ENCODE measurements at places on chromosomes 4 and X.

DNA sequence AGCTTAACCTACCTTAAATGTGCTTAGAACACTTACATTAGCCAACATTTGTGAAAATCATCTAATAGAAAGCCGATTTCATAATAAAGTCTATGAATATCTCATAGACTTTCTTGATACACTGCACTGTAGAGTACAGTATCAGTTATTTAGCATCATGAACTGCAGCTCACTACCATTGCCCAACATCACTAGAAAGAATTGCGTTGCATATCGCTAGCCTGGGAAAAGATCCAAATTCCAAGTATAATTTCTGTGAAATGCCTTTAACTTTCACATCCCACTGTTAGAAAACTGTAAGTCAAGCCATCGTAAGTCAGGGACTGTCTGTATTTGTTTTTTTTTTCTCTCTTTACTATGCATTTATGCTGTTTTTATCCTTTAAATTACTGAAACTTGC, 918.6 kb upstream of the PABPC4L start:
- DNase-seq = no peak

DNA sequence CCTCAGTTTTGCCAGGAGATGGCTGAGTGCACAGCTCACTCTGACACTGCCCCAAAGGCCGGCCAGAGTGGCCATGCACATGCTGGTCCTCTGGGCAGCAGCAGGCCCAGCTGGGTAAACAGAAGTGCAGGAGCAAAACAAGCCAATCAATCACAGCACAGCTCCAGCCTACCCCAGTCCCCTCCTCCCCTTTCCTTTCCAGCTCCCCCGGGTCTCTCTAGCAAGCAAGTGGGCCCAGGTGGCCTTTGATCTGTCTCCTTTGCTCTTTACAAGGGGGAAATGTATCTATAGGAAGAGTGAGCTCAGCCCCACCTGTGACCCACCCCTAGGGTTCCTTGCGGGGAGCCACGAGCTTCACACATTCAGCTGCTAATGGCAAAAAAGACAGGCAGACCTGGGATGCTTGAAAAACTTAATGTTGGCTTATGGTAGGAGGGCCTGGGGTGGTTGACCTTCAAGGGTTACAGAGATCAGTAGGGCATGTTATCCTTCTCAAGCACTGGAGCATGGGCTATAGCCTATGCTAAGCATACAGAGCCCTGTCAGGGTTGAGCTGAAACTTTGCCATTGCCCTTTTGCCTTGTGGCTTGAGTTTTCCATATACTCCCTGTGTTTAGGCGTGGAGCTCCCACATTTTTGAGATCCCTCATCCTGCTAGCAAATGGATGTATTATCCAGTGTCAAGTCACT, 57.8 kb upstream of the PLAC1 start:
- no peak for DNase-seq

GRCh38 chr4:3677748-3678070, 88.5 kb upstream of the ADRA2C start:
- DNase-seq = no peak

DNA sequence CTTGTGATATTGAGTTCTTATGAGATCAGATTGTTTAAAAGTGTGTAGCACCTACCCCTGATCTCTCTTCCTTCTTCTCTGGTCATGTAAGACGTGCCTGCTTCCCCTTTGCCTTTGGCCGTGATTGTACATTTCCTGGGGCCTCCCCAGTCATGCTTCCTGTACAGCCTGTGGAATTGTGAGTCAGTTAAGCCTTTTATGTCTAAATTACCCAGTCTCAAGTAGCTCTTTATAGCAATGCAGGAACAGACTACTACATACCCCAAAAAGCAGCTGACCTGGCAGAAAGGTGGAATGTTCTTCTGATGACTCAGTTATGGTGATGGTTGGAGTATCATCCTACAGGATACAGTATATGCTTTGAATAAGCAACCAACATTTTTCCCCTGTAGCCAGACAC, 11.4 kb upstream of the MCUB start:
- no peak for DNase-seq

GRCh38 chr4:152734015-152734698, 45.4 kb downstream of the TIGD4 start:
- DNase-seq = no peak

DNA sequence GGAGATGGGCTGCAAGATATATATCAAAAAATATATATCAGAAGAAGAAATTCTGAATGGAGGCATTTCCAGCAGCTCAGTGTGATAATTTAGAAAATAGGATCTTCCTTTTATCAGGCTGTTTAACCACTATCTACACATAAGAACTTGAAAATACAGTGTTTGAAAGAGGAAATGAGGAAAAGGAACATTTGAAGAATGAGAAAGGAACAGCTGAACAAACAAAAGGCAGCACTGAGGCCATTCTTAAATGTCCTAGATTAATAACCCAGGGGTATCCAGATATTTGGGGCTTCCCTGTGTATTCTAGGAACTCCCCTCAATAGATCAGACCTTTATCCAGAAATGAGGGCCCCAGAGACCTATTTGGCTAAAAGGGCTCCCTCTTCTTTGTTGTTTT, 4.1 kb downstream of the SLC39A8 start:
- no peak for DNase-seq

- DNase-seq = no peak
Measured at GRCh38 chr4:68249434-68249833, 3.9 kb upstream of the TMPRSS11B start.

DNA sequence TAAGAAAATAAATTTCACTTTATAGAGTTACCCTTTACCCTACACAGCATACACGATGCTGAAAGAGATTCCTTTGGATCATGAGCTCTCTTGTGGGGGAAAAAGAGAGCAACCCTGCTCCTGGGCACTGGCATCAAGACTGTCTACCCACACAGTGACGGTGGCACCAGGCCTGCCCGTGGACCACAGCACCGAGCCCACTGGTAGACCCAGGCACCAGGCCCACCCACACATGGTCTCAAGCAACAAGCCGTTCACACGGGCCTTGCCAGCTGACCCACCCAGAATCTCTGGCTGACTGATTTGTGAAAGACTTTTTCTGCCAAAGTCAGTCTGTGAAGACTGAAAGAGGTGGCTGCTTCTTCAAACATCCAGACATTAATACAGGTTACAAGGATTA, 6.7 kb downstream of the CFI start:
- DNase-seq = no peak

- DNase-seq = no peak
Measured at GRCh38 chr4:88435987-88436693, 20.8 kb upstream of the HERC5 start.

GRCh38 chrX:17860811-17861488, at the start of gene RAI2:
TSS of gene RAI2 (minus strand) at chrX:17861298. CDS start at chrX:17802010, 59,288 bp downstream.
- DNase-seq = no peak

DNA sequence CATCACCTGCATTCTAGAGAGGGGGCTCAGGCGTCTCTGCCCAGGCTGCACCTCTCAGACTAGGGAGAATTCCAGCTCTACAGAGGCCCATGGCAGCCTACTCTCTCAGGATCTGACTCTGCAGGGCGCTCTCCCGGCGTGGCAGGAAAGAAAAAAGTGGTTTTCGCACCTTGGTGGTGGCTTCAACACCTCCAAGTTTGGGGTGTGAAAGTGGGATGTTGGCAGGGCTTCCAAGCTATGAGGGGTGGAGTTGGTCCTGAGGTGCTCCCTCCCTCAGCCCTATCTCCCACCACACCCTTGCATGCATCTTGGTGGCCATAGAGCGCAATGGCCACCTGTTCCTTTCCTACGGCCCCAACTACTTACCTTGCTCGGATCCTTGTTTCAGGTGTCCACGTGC, 166.5 kb downstream of the VSIG4 start:
- no peak for DNase-seq

- no peak for DNase-seq
Measured at GRCh38 chr4:51895158-51895557, 52.2 kb downstream of the DCUN1D4 start.

DNA sequence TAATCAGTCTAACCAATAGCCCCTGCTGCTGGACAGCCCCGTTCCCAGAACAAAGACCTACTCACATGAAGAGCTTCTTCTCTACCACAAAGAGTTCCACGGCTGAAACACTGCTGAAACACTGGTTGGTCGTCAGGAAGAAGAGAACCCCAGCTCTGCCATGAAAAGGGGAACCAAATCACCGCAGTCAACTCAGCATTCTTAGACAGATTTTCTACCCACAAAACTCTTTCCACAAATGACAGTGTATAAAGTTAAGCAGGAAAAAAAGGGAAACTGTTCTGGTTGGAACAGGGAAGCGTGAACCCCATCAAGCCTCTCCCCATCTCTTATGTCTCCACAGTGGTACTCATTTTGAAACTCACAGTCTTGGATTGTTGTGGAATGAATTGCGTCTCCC, 57.3 kb downstream of the ABCG2 start:
- DNase-seq = no peak

DNA sequence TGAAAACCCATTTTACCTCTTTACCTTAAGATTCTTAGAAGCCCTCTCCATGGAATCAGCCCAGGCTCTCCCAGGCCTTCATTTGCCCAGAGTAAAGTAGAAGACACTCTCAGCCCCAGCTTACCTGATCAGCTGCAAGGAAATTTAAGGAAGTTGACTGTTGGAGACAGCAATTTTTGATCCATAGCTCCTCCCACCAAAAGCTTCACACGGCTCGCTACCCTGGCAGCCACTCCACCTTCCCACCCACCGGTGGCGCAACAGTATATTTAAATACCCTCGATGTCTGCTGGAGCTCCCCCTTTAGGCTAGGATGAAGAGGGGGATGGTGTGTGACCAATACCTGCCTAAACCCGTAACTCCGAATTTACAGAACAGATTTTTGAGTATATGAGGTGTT, 75.4 kb downstream of the MBNL3 start:
- DNase-seq = no peak

- no peak for DNase-seq
Measured at GRCh38 chr4:153622778-153623240, 61.3 kb upstream of the TLR2 start.

DNA sequence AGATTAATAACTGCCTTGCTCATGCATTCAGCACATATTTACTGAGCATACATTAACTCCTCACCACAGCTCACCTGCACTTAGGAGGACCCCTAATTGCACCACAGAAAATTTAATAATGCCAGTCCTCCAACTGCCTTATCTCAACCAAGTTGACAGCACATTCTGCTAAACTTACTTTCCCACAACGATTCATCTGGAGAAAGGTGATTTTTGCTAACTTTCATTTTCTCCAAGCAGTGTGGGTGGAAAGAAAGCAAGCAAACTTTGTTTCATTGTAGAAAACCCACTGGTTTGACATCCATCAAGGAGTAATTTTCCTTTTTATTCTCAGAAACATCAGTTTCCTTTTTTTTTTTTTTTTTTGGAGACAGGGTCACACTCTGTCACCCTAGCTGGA, 49.1 kb downstream of the RASGEF1B start:
- no peak for DNase-seq

DNA sequence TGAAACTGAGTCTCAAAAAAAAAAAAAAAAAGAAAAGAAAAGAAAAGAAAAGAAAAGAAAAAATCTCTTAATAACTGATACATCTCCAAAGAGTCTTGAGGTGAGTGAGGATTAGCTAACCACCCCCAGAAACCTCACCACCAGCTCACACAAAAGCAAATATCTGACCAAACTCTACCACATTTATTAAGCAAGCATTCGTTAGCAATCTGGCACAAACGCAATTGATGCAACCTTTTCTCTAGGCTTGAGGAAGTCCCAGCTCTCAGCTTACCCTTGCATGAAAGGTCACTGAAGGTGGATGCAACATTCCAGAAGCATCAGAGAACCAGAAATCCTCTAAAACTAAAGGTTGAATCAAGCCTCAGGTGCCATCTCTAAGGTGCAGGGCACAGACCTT, 231.9 kb upstream of the BCOR start:
- no peak for DNase-seq

GRCh38 chrX:49193542-49193964, 6.4 kb downstream of the SYP start:
- DNase-seq = no peak

DNA sequence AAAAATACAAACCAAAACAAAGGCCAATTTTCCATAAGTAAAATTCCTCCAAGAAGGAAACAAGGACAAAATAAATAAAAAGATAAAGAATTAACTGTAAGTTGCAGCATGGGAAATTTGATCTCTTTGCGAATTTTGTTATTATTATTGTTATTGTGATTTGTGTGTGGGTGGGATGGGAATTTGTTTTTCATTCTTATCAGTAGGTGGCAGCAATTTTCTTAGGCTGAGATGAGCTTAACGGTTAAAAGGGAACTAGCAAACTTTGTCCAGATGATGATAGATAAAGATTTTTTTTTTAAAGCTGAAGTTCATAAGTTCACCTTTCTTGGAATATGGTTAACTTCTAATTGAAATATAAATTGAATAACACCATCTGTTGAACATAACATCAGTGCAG, 83.2 kb upstream of the IL1RAPL2 start:
- no peak for DNase-seq

- DNase-seq = no peak
Measured at GRCh38 chr4:89572224-89572858, 264.6 kb downstream of the SNCA start.

GRCh38 chr4:177448850-177449249, 6.6 kb upstream of the AGA start:
- no peak for DNase-seq

DNA sequence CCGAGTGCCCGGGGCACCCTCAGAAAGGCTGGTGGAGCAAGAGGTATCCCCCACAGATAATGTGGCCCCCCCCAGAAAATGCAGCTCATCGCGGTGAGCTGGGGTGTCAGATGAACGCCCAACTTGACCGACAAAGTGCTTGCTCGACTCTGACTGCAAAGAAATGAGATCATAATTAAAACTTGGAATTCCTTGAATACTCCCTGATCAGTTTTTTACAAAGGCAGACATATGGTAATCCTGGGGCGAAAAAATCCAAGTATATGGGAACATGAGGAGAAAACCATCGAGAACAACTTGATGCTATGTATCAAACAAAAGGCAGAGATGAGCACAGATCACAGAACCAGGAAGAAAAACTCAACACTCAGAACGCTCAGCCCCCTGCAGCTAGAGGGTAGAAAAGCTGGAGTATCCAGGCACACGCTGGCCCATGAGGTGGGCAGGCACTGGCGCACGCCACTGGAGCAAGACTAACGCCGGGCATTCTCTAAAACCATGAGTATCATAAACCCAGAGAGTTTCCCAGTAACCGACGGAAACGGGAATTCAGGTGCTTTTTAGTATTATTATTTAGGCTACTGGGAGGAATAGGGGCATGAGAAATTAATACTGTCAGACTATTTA, 127.3 kb downstream of the AFAP1 start:
- no peak for DNase-seq

GRCh38 chrX:15203694-15204093, 66.2 kb downstream of the ASB9 start:
- no peak for DNase-seq

DNA sequence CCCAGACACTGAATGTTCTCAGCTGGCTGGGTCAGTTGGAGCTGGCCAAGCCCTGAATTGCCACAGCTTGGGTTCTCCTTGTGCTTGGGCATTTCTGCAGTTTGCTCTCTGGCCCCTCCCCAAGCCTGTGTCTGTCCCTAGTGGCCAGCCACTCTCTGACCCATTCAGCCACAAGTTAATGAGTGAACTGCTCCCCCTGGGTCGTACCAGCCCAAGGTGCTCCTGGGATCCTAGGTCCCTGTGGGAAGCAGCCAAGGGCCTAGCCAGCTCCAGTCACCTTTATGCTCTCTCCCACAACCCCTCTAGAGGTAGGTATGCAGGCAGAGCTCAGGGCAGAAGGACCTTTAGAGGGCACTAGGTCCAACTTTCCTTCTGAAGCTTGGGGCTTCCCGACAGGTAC, 51.5 kb downstream of the STARD8 start:
- DNase-seq = no peak

GRCh38 chr4:93540562-93540961, 288.0 kb upstream of the ATOH1 start:
- DNase-seq = no peak

GRCh38 chr4:40270609-40271008, 64.5 kb upstream of the CHRNA9 start:
- no peak for DNase-seq
